Aorta (tissue), 5 donors: ENCODE measurements at places on chromosomes 4 and X. TPM values are rescaled to one million over a fixed set of nuclear protein-coding genes. Genes with fewer than 3 reads are reported as not detected.

DNA sequence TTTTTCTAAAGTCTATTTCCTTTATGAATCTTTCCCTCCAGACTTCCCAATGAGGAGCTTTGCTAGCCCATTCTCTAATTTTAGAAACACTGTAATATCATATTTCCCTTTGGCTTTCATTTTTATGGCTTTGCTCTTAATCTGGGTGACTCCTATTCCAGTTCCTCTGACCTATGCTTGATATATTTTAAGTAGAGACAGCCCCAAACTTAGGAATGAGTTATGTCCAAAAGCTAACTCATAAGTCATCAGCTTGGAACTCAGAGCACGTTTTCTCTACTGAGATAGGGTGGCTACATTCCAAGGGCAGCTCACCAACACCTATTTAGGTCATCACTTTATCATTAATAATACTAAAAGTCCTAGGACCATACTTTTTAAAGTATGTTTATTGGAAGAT is 77.8 kb downstream of the OR13H1 start:
- no peaks in the 10 kb centered on the region for H3K27me3 ChIP-seq
- no peaks in the 10 kb centered on the region for H3K36me3 ChIP-seq
- H3K4me1 ChIP-seq: no peaks in the 10 kb centered on the region
- H3K4me3 ChIP-seq: no peak overlapping the region
- no peak for DNase-seq

GRCh38 chr4:182250446-182250845 is 7.2 kb downstream of the TENM3 start:
- DNase-seq: no peak
- no peaks in the 10 kb centered on the region for H3K36me3 ChIP-seq
- no peaks in the 10 kb centered on the region for H3K27me3 ChIP-seq
- H3K4me1 ChIP-seq: no peaks in the 10 kb centered on the region

DNA sequence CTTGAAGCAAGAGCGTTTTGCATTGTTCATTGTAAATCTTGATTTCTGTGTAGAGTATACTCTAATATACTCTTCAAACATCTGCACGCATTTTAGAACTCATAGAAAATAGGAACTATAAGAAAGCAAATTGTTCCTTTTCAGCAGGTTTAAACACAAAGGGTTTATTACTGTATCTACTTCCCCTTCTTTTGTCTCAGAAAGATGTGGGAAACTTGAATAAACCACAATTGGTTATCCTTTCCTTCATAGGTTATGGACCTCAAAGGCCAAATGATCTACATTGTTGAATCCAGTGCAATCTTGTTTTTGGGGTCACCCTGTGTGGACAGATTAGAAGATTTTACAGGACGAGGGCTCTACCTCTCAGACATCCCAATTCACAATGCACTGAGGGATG is 46.0 kb upstream of the GUCY1B1 start:
- no peak overlapping the region for H3K27ac ChIP-seq
- no peaks in the 10 kb centered on the region for H3K27me3 ChIP-seq
- no peak overlapping the region for H3K4me3 ChIP-seq
- peaks cover 10% of the 10 kb centered on the region for H3K36me3 ChIP-seq

DNA sequence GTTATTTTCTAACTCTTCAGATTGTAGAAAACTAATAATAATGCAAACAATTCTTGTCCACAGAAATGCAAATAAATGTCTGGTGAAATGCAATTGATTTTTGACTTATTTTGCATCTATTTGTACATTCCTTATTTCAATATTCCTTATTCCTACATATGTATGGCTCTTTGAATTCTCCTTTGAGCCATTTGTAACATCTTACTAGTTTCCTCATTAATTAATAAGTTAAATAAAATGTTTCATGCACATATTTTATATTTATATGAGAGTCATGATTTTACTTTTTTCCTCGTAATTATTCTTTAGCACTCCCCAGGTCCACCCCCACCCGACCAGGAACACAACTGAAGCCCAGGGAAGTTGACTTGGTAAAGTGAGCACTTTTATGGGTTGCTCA is 2.7 kb upstream of the FTHL17 start:
- no peaks in the 10 kb centered on the region for H3K27me3 ChIP-seq
- H3K27ac ChIP-seq: no peak overlapping the region
- H3K4me3 ChIP-seq: no peak overlapping the region
- DNase-seq: no peak
- no peaks in the 10 kb centered on the region for H3K36me3 ChIP-seq

DNA sequence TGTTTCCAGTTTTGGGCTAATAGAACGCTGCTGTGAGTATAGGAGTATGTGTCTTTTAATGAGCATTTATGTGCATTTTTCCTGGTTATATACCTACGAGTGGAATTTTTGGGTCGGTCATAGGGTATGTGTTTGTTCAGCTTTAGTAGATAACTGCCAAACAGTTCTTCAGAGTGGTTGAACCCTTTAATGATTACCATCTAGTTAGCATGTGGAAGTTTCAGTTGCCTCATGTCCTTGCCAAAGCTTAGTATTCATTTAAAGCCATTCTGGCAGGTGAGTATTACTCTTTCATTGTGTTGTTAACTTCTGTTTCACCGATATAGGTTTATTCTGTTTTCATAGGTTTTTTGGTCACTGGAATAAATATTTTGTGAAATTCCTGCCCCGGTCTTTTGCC is 229.1 kb downstream of the ARHGAP10 start:
- H3K27ac ChIP-seq: no peak overlapping the region
- H3K27me3 ChIP-seq: no peaks in the 10 kb centered on the region
- no peak for DNase-seq
- H3K4me1 ChIP-seq: peaks cover 3% of the 10 kb centered on the region
- no peak overlapping the region for H3K4me3 ChIP-seq

DNA sequence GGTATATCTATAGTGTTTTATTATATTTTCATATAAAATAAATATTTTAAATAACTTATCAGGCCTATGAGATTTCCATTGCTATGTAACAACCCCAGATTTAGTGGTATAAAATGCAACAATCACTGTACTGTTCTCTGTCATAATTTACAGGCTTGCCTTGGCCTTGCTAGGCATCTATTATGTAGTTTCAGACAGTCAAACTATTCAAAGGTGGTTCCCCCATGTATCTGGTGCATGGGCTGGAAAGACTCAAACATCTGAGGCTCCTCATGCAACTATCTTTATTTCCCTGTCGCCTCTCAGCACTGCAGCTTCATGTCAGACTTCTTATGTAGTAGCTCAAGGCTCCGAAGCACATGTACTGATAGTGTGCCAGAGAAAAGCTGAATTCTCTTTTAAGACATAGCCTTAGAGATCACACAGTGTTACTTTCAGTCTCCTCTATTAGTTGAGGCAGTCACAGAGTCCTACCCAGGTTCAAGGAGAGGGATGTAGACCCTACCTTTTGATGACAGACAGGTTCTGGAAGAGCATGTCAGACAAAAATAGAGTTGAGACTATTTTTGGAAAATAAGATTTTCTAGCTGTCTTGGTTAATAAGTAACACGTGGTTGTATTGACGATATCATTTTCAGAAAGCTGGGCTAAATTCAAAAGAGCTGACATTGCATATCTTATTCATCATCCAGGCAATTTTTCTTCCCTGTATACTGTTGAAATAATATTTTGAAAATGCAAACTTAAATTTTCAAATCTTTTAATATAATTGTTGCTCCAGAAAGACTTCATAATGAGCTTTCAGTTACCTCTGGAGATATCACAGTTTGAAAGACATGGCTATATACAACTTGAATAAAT is 19.4 kb downstream of the MTTP start:
- DNase-seq: no peak
- H3K36me3 ChIP-seq: no peaks in the 10 kb centered on the region
- H3K4me3 ChIP-seq: no peak overlapping the region
- H3K27me3 ChIP-seq: no peaks in the 10 kb centered on the region

DNA sequence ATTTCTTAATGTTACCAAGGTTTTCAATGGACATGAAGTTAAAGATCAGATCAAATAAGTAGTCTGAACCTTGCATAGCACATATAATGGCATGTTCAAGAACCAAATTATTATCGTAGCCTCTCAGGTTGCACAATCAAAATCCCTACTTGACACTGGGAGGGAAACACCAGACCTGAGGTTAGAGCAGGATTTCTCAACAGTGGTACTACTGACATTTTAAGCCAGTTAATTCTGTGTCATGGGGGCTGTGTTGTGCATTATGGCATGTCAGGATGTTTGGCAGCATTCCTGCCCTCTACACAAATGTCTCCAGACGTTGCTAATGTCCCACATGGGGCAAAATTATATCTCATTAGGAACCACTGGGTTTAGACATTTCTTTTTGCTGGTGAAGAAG is 20.8 kb downstream of the RLIM start:
- no peaks in the 10 kb centered on the region for H3K27me3 ChIP-seq
- no peak overlapping the region for H3K4me3 ChIP-seq
- no peak overlapping the region for H3K27ac ChIP-seq
- peaks cover 1% of the 10 kb centered on the region for H3K4me1 ChIP-seq

DNA sequence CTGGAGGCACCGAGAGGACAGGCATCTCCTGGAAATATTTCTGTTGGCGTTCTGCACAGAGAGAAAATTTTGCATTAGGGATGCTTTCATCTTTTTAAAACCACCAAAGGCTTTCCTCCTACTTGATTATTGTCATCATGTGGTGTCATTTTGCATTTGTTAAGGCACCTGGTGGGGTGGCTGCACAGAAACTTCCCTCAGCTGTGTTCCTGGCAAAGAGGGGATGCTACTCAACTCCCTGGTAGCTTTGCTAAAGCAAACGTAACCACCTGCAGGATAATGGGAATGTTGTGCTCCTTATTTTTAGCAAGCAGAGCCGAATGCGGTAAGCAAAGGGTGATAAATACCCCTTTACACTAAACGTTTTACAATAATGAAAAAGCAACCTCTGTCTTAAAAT is 229.8 kb downstream of the STIM2 start:
- DNase-seq: no peak
- H3K4me1 ChIP-seq: no peaks in the 10 kb centered on the region
- H3K4me3 ChIP-seq: no peak overlapping the region
- no peak overlapping the region for H3K27ac ChIP-seq
- no peaks in the 10 kb centered on the region for H3K27me3 ChIP-seq

DNA sequence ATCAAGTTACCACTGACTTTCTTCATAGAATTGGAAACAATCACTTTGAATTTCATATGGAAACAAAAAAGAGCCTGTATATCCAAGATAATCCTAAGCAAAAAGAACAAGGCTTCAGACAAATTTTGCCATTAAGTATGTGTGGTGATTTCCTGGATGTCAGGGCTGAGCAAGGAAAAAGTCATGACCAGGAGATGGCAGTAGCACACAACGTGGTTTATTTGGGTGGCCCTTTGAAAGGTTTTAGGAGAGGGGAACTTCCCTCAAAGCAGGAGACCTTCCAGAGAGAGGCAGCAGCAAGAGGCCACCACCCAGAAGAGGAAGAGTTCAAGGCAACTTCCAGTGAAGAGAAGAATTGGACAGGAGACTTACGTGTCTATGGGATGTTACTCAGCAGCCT is 18.1 kb upstream of the ZXDB start:
- H3K4me3 ChIP-seq: no peak overlapping the region
- no peaks in the 10 kb centered on the region for H3K4me1 ChIP-seq
- H3K27ac ChIP-seq: no peak overlapping the region
- H3K36me3 ChIP-seq: no peaks in the 10 kb centered on the region
- no peak for DNase-seq
- H3K27me3 ChIP-seq: no peaks in the 10 kb centered on the region

- no peak for DNase-seq
- no peaks in the 10 kb centered on the region for H3K36me3 ChIP-seq
- no peak overlapping the region for H3K27ac ChIP-seq
- no peaks in the 10 kb centered on the region for H3K27me3 ChIP-seq
- no peaks in the 10 kb centered on the region for H3K4me1 ChIP-seq
Measured at GRCh38 chrX:46624090-46624786, 50.7 kb downstream of the CHST7 start.

GRCh38 chr4:168045354-168045753 is 47.0 kb upstream of the ANXA10 start:
- no peaks in the 10 kb centered on the region for H3K27me3 ChIP-seq
- no peaks in the 10 kb centered on the region for H3K4me1 ChIP-seq
- H3K36me3 ChIP-seq: no peaks in the 10 kb centered on the region
- no peak overlapping the region for H3K27ac ChIP-seq
- DNase-seq: no peak

DNA sequence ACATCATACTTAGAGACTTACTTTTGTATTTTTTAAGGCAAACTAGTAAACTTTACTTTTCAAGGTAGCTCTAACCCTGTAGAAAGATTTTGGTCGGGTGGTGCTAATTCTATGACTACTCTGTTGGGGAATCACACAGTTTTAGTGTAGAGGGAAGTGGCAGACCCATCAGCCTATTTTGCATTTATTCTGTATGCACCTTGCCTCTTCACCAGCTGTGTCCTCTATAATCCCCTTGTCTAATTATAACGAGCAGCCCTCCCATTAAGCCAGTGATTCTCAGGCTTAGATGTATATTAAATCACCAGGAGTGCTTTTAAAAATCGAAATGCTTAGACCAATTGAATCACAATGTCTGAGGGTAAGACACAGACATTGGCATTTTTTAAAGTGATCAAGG is 78.1 kb downstream of the GALNT7 start:
- H3K4me3 ChIP-seq: no peak overlapping the region
- H3K27me3 ChIP-seq: no peaks in the 10 kb centered on the region
- no peak overlapping the region for H3K27ac ChIP-seq
- no peak for DNase-seq
- peaks cover 8% of the 10 kb centered on the region for H3K4me1 ChIP-seq

DNA sequence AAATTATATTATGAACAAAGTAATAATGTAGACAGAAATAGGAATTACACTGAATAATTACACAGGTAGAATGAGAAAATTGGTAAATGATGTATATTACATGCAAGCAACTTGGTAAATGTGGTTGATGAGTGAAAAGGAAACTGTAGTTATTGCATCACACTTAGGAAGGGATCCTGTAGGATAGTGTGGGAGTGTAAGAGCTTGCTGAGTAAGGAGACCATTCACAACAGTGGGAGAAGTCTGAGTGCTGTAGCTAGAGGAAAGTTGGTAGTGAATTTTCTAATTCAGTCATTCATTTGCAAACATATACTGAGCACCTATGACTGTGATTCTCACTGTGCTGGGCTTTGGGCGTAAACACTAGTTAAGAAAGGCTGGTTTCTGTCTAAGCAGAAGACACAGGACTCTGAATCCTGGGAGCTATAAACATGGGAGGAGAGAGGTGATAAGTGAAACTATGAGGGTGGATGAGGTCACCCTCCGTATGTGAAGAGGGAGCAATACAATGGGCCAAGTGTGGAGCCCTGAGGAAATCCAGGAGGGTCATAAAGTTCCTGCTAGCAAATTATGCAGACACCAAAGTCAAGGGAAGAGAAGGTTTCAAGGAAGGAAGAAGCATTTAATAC is 14.2 kb upstream of the CPE start:
- no peaks in the 10 kb centered on the region for H3K4me1 ChIP-seq
- no peak for DNase-seq
- H3K27ac ChIP-seq: no peak overlapping the region
- H3K4me3 ChIP-seq: no peak overlapping the region

NPY2R gene
- total RNA-seq: 0.09 TPM

PRDM8 gene
- total RNA-seq: 4.8 TPM

DGKK gene
- not detected for total RNA-seq

C4orf50 gene
- total RNA-seq: 0.03 TPM

CXCL5 gene
- not detected for total RNA-seq

ZAR1 gene
- total RNA-seq: not detected
